ENCODE measurements at places on chromosomes 12 and 14. TPM values are rescaled to one million over a fixed set of nuclear protein-coding genes. Genes with fewer than 3 reads are reported as not detected.

The KRT73 gene
- total RNA-seq = 0.37 TPM

The ACSM4 gene
- total RNA-seq = not detected

The LRIG3 gene
- 149 TPM for total RNA-seq

The PSME1 gene
- total RNA-seq = 40.1 TPM

The TMEM117 gene
- total RNA-seq = 11.4 TPM

The PLA2G1B gene
- not detected for total RNA-seq

The ADAM21 gene
- total RNA-seq = 1.3 TPM

The TMEM229B gene
- total RNA-seq = 0.64 TPM

The WASHC3 gene
- 31.1 TPM for total RNA-seq

The CD27 gene
- total RNA-seq = 2.0 TPM

The PRKD1 gene
- not detected for total RNA-seq

The CDKN3 gene
- 4.0 TPM for total RNA-seq

The MAPK1IP1L gene
- 49.5 TPM for total RNA-seq

The ANO4 gene
- 27.3 TPM for total RNA-seq

The IAPP gene
- total RNA-seq = 0.49 TPM

The GALNT8 gene
- 18.9 TPM for total RNA-seq

The GDF3 gene
- total RNA-seq = 0.21 TPM

The NPAS3 gene
- 0.52 TPM for total RNA-seq

Measured in motor neuron (in vitro differentiated cells).